ENCODE measurements at places on chromosomes 7 and 10.

DNA sequence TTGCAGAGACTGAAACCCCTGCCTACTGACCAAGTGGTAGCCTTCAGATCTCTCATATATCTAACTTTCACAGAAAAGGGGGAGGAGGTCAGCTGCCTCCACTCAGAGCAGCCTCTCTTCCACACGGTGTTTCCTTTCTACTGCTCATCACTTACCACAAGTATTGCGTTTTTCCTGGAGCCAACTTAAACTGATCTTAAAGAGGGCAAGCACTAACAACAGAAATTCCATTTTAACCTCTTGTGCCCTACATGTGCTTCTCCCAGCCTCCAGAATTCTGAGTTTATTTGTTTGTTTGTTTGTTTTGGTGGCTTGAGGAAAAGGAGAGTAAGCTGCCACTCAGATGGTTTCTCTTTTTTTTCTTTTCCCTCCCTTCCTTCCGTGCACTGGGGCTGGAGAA is 19.1 kb downstream of the SKIDA1 start:
- no peak for DNase-seq

GRCh38 chr10:126353666-126354065 is 34.6 kb downstream of the ADAM12 start:
- no peak for DNase-seq

DNA sequence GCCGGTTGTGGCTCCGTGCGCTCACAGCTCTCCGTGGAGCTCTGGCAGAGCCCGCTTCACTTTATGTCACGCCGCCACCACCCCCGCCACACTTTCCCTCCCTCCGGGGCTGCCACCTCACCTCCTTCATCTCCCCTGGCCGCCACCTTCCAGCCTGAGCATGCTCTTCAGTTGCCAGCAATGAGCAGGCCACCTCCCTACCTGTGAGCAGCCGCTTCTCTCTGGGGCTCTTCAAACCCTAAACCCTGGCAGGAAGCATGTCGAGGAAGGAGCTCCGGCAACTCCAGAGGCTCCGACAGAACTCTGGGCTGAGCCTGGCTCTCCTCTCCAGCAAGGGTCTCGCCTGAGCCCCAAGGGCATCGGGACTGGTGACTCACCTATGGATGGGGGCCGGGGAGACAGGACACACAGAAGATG is 36.7 kb downstream of the GBX1 start:
- DNase-seq: no peak

GRCh38 chr7:23955600-23956149 is 245.7 kb downstream of the STK31 start:
- no peak for DNase-seq

DNA sequence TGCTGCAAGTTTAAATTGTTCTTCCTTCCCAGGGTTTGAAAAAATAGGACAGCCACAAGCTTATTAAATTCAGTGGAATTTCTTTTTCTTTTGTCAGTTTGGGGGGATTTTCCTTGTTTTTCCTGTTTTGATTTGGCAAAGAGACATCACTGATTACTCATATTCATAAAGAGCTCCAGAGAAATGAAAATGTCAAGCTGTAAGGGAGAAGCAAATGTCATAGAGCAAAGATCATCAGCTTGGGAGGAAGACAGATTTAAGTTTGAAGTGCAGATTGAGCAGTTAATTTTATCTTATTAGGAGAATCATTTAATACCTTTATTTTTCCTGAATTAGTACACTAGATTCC is 255.8 kb upstream of the PHYHIPL start:
- no peak for DNase-seq

DNA sequence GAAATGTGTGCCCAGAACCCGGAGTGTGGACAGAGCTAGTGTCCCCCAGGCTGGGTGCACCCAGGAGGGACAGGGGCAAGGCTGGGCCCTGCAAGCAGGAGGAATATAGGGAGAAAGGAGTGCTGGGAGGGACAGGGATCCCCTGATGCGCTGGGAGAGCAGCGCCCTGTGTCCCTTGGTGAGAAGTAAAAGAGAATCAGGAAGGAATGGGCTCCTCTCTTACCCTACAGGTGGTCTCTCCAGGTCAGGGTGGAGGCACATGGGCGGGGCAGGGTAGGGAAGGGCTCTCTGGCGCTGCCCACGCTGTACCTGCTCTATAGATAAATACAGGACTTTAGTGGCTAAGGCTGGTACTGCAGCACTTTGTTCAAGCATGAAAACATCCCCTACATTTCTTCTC is 753.8 kb downstream of the GRID1 start:
- peak; percentile 5 for DNase-seq

DNA sequence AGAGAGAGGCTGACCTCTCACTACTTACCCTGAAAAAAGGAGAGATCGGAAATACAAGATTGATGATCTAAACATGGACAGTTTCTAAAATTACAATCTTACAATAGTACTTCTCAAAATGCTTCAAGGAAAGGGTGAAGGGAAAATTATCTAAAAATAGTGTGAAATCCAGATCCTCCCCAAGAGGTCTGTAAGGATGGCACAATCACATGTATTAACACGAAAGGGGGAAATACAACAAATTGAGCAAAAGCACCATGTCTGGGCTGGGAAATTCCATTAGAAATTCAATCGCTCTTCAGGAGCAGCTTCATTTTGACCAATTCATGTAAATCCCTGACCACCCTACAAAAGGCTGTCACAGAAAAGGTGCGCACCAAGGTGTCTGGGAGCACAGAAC is 67.0 kb downstream of the PKD1L1 start:
- no peak for DNase-seq

GRCh38 chr10:120177330-120177729 is 279.7 kb upstream of the PLPP4 start:
- DNase-seq: no peak

DNA sequence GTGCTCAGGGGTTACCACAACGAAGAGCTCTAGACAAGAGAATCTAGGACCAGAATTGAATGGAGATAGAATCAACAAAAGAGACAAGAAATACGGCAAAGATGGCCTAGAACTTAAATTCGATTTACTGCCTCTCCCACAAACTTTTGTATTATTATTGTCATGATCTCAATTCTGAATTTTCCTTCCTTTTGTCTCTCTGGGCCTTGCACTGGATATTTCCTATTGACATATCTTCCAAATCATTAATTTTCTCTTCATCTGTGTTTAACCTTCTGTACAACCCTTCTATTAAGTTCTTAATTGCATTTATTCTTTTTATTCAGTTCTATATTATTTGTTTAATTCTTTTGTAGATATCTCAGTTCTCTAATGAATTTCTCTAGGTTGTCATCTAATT is 28.4 kb downstream of the VSTM4 start:
- no peak for DNase-seq

DNA sequence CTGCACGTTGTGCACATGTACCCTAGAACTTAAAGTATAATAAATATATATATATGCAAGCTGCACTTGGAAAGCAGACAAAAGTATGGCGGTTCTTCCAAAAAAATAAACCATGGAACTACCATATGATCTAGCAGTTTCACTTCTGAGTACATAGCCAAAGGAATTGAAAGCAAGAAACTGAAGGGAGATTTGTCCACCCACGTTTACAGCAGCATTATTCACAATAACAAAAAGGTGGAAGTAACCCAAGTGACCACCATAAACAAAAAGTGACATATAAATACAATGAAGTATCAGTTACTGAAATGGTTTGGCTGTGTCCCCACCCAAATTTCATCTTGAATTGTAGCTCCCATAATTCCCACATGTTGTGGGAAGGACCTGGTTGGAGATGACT is 525.3 kb upstream of the CELF2 start:
- DNase-seq: no peak

DNA sequence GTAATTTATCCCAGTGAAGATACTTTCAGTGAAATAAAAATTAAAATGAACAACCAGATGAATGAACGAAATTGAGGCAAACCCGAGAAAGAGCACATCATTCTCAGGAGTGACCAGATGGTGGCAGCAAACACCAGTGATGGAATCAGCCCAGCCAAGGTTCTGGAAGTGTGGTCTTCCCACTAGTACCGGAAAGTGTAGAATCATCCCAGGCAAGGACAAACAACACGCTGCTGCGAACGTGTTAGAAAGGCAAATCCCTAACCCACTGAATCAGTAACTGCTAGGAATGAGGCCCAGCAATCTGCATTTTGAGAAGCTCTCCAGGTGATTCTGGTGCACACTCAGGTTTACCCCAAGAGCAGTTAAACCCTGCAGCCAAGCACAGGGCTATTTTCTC is 15.5 kb upstream of the SLC18A3 start:
- peak; percentile 24 for DNase-seq

- no peak for DNase-seq
These were observed 24.6 kb downstream of the BRI3 start for GRCh38 chr7:98305951-98306535.

- DNase-seq: no peak
These were observed 137.7 kb downstream of the NEUROD6 start for GRCh38 chr7:31202801-31203200.

DNA sequence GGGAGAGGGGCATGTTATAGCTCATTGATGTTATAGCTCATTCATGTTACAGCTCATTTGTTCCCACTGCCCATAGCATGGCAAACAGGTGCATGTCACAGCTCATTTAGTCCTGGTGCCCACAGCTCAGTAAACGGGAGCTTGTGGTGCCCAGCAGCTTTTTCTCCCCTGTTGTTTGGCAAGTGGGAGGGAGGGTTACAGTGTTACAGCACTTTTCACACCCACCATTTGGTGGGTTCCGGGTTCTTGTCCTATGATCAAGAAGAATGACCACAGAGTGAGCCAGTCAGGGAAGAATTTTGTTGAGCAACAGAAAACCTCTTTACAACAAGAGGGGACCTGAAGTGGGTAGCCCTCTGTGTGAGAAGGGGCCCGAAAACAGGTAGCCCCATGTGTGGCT is 162.8 kb upstream of the CSTF2T start:
- DNase-seq: no peak

DNA sequence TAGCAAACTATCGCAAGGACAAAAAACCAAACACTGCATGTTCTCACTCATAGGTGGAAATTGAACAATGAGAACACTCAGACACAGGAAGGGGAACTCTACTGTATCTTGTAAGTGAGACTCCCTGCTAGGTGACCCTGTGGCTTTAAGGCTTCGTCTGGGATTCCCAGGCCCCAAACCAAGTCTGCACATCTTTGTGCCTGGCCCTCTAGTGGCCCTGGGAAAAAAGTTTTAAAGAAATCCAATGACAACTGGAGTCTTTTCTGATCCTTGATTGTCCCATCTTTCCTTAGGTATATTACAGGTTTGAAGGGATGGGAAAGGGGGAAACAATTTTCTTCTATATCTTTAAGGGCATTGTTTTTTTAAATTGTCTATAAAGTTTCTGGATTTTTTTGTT is 10.6 kb upstream of the LIPM start:
- no peak for DNase-seq

DNA sequence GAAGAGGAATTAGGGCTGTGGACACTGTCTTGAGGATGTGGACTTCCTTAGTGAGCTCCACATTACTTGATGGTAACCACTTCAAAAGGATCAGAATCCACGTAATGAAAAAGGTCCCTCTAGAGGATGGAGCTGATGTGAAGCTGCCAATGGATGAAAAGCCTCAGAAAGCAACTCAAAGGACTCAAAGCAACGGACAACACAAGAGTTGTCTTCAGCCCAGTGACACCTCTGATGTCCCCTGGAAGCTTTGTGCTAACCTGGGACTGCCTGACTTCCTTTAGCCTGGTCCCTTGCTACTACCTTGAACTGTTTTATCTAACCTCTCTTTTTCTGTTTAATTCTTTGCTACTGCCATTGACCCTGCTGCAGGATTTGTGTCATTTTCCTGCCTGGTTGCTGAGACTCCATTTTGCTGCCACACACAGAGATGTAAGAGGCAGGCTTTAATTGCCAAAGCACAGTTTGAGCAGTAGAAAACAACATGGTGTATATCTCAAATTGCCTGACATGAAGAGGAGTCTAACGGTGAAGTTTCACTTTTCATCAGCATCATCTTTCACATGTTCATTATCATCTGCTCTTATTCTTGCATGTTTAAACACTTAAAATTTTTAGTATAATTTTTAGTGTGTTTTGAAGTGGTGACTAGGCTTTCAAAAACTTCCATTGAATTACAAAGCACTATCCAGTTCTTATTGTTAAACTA is 11.1 kb upstream of the SGCE start:
- no peak for DNase-seq

DNA sequence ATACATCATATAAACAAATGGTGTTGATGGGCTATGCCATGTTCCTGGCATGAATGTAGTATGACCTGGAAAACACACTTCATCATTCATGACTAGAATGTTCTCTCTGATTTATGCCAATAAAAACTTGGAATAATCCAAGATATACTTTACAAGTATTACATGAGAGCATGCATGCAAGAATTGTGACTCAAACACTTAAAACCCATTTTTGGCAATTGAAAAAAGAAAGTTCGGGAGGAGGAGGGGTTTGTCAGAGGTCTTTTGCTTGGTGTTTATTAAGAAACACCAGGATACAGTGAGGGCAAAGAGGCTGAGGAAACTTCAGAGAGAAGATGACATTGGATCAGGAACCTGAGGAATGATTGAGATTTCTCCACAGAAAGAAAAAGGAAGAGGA is 10.2 kb upstream of the CUL1 start:
- DNase-seq: no peak

GRCh38 chr10:29714096-29714874 is 79.5 kb upstream of the SVIL start:
- DNase-seq: no peak

All from CD4-positive, alpha-beta T cell treated with Interleukin-2 at 100 ng/mL for 4 hours (primary cell).